ENCODE measurements at places on chromosomes 5 and 9.
A peak's percentile ranks its signal among the peaks of the same experiment; 100 is the strongest.

- DNase-seq = no peak
Measured at GRCh38 chr5:111364992-111365391, 140.8 kb downstream of the CAMK4 start.

GRCh38 chr5:59767211-59767605 lies 126.3 kb downstream of the PDE4D start:
- no peak for DNase-seq

DNA sequence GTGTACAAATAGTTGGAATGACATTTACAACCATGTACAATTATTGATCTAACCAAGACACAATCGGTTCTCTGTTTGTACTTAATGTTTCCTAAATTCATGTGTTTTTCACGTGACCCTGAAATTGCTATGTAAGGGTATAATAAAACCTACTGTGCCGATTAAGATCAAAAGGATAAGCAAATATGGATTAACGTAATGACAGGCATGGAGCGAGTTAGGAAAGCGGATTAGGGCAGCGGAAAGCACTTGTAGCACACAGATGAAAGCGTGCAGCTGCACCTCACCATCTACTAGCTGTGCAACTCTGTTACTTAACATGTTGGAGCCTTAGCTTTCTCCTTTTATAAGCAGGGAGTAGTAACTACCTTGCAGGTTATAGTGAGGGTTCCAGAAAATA lies 38.3 kb upstream of the ZFYVE16 start:
- DNase-seq = peak; percentile 13

GRCh38 chr5:87751824-87752223 lies 339.1 kb upstream of the CCNH start:
- no peak for DNase-seq

DNA sequence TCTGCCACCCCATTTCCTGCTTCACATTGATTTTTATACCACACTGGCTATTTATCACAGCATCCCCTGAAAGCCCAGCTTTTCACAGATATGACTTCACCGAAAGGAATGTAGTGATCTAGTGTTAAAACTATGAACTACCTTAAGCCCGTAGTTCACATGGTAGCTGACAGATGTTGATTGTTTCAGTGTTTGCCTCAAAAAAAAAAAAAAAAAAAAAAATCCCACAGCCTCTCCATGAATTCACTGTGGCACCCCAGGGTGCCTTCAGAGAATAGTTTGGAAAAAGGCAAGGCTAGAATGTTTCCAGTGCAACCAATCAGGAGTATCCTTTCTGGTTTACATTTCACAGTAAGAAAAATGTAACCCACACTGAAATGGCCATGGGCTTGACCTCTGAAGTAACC lies 37.1 kb downstream of the GLIS3 start:
- DNase-seq = peak; percentile 81

DNA sequence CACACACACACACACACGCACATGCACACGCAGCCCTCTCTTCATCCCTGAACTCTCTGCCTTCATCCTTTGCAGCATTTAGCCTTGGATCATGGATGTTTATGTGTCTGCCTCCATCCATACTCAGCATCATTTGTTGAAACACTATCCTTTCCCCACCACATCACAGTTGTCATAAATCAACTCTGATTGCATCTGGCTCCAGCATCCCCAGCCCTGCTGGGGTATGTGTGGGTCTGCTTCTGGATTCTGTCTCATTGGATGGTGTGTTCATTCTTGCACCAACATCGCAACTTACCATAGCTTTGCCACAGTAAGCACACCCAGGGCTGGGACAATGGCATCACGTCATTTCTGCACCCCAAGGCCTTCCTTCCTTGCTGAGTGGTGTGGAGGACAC lies 175.4 kb downstream of the RGS3 start:
- no peak for DNase-seq

GRCh38 chr5:96487859-96488258 lies 54.8 kb upstream of the PCSK1 start:
- no peak for DNase-seq

DNA sequence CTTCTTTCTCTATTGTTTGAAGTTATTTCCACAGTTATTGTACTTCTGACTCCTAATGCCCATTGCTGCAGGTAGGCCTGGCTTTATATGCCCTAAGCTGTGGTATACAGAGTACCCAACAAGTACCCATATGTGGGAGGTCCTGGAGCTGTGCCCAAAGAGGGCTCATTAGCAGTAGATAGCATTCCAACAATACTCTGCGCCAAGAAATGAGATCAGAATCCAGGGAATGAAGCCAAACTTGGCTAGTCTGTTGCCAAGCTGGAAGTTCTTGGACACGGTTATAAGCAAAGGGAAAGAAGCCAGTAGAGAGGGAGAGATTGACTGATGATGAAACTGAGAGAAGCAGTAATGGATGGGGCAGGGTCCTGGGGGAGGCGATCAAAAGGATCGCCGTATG lies 29.7 kb upstream of the FAM169A start:
- no peak for DNase-seq

DNA sequence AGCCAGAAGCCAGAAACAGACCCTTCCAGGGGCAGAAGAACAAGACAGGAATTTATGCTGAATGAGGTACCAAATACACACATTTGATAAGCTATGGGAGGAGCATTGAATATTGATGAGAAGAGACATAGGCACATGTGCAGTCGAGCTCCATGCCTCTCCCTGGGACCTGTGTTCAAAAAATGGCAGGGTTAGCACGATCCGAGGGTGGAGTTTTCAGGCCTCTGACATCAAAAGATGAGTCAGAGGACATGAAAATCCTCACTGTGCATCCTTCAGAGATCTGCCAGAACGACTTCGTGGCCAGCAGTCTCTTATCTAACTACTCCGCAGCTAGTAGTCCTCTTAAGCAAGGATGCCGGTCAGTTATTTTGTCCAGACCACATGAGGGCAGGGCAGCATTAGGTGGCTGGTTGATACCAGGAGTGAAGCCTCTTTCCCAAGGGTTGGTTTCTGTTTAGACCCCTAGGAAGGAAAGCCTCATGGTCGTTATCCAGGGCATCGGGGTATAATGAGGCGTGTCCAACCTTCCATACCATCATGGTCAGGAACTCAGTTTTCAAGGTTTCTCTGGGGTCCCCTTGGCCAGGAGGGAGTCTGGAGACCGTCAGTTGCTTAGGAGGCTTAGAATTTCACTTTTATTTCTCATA lies 11.6 kb upstream of the CMBL start:
- DNase-seq = no peak

DNA sequence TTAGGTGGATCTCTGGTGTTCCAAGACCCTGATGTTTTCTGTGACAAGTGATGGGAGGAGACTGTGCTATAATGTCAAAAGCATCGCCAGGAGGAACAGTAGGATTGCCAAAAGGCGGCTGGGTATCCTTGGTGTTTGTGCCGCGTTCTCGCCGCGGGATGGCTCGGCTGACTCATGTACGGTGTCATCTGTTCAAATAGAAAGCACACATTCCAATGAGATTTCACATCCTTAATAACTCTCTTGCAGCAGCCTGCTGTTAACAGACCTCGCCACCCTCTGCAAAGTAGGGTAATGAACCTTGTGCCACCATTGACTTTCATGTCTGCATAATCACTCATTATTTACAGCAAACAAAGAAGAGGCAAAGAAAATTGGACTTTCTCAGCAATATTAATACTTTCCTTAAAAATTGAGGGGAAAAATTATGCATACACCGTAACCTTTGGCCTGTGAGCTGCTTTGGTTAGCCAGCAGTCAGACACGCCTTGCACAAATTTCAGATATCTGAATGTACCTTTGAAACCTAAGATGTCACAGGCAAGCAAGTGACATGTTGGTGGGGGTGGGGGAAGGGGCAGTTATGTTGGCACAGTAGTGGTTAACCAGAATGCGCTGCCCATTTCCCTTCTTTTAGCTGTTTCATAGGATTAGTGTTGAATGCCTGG lies 289.4 kb downstream of the EFNA5 start:
- DNase-seq = peak; percentile 93

- DNase-seq = no peak
Measured at GRCh38 chr5:54838843-54839242, 146.6 kb downstream of the ESM1 start.

DNA sequence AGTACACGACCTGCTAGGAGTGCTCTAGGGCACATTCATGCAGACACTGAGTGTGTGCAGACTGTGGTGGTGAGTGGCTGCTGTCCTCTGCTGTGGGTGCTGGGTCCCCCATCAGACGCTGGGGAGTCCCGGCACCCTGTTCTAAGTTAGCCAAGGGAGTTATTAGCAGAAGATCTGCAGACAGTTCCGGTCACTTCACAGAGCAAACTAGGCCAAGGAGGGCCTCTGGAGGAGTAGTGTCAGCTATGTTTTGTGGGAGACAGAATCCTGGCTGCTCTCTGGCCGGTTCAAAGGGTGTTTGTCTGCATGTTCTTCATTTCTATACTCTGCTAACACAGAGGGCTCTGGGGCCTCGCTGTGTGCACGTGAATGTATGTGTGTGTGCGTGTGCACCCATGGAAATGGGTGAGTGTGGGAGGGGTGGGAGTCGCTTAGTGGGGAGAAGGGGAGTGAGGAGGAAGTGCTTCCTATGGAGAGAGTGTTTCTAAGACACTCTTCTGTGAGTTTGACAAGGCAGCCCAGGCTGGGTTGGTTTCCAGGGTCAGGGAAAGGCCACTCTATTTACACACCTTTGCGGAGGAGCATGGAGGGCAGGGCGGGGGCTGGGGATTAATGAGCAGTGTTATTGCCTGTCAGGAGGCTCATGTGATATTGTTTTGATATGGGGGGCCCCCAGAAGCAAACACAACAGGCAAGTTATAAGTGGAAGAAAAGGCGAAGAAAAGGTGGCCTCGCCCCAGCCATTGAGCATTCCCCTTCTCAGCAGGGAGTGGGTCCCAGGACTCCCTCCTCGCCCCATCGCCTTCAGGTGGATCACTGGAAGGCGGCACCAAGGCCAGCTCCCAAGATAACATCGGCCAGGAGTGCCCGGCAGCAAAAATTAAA lies 68.9 kb downstream of the MACROH2A1 start:
- DNase-seq = no peak

DNA sequence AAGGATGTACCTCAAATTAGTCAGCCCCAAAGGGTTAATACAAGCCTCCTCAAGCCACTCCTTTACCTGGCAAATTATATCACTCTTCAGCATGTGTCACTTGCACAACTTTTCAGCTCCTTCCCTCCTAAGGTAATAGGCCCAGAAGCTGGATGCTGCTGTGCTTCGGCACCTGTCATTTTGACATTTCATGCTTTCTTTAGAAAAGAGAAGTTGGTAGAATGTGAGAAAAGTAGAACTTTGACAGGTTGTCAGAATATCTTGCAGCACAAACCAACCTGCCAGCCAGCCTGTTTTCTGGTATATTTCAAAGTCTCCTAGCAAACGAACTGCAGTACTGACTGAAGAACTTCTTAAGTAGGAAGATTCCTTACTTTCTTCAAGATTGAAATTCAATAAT lies 2136.9 kb downstream of the MAT2B start:
- DNase-seq = no peak

- no peak for DNase-seq
Measured at GRCh38 chr9:130118841-130119518, 53.2 kb upstream of the NCS1 start.

- no peak for DNase-seq
Measured at GRCh38 chr9:124780757-124781151, 3.8 kb downstream of the OLFML2A start.

- DNase-seq = peak; percentile 93
Measured at GRCh38 chr5:134053840-134054338, 49.1 kb upstream of the VDAC1 start.

DNA sequence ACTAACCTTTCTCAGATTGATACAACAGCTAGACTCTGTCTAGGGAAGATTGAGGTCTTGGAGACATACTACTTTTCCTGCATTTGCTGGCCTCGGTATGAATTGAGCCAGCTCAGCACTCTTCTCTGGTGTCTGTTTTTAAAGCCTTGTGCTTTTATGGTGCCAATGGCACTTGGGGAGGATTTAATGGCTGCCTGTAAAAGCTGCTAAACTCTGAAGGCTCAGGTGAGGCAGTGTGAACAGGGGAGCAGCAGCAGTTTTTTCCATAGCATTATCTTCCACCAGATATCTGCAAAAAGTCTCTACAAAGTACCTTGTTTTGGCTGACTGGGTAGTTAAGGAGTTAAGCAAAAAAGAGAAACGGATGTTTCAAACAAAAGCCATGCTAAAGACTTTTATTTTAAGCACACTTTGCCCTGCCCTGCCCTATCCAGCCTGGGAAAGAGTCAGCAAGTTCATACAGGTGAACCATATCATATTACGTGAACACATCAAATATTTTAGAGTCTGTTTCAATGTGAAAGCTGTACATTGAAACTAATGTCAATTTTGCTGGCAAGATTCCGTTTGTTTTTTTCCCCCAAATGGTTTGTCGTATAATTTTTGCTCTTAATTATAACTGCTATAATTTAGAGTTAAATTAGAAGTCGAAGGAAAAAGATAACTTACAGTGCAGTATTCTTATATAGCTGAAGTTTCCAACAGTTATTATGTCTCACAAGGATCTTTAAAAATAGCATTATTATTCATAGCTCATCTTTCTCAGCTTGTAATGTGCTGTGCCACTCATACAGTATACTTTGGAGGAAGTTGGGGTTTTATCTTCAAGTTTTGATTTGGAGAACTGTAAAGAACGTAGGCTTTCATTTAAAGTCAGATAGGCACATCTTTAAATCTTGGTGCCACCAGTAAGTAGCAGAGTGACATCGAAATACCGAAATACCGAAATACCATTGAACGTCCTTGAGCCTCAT lies 424.1 kb upstream of the CD180 start:
- DNase-seq = no peak

- DNase-seq = no peak
Measured at GRCh38 chr5:136089791-136090190, 42.9 kb upstream of the SMAD5 start.

DNA sequence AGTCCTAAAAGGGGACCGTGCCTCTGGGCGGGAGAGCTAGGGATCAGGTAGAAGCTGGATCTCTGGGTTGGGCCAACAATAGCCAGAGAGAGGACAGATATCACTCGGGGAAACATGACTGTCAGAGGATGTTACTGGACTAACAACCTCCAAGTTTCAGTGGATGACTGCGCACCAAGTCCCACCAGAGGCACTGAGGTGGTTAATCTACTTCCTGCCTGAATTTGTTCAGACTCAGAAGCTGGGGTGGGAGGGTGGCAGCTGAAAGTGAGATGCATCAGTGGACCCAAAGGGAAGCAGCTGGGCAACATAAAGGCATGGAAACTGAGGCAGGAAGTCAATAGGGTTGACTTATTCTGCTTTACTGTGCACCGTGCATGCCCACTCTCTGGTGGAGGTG lies 130.1 kb upstream of the SLC44A1 start:
- no peak for DNase-seq

DNA sequence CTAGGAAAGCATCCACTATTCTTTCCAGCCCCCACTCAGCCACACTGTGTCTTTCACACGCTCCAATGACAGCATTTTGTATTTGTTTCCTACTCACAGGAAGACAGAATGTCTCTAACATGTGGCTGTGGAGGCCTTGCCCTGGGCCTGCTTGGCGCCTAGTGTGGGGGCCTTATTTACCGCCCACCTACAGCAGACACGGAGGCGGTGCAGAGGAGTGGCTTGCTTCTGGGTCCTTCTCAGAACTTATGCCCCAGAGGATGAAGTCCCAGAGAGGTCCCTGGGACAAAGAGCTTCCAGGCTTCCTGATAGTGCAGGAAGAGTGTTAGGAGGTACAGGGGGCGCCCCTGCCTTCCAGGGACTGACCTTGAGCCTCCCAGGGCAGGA lies 8.5 kb upstream of the MRNIP start:
- DNase-seq = no peak

- DNase-seq = peak; percentile 7
Measured at GRCh38 chr9:87497604-87498045, at the start of gene DAPK1. DAPK1 (plus strand) TSS chr9:87497867; CDS start chr9:87499078, 1,211 bp downstream.

GRCh38 chr5:169242849-169243186 lies 58.1 kb downstream of the SLIT3 start:
- DNase-seq = no peak
